ENCODE measurements at places on chromosomes 16 and 17.
A peak's percentile ranks its signal among the peaks of the same experiment; 100 is the strongest.

GRCh38 chr17:30396612-30397011, 17.9 kb downstream of the CPD start:
- DNase-seq, result no peak

DNA sequence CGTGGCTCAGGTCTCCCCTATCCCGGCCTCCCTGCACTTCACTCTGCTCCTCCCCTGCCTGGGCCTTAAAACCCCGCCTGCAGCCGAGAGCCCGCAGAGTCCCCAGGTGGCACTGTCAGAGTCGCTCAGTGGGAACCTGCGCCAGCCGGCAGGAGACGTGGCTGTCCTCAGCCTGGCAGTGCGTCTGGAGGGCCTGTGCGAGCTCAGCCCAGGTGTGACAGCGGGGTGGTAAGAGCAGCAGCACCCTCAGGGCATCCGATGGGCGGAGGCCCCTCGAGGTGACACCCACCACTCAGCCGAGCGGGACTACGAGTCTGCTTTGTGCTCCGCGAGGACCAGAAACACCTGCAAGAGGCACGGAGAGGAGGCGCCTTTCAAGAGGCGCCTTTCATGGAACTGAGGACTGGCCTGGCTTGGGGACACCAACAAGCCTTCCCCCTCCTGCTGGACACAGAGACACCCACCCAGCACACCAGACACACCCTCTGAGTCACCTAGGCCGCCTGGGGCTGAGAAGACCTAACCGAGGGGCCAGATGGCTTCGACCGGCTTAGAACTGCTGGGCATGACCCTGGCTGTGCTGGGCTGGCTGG, at the start of gene CLDN9:
TSS of gene CLDN9 (plus strand) at position 96 of the 593 bp plus-strand sequence. CDS start at position 536, 440 bp downstream.
- no peak for DNase-seq

GRCh38 chr17:21425736-21426135, 49.6 kb downstream of the KCNJ12 start:
- no peak for DNase-seq

DNA sequence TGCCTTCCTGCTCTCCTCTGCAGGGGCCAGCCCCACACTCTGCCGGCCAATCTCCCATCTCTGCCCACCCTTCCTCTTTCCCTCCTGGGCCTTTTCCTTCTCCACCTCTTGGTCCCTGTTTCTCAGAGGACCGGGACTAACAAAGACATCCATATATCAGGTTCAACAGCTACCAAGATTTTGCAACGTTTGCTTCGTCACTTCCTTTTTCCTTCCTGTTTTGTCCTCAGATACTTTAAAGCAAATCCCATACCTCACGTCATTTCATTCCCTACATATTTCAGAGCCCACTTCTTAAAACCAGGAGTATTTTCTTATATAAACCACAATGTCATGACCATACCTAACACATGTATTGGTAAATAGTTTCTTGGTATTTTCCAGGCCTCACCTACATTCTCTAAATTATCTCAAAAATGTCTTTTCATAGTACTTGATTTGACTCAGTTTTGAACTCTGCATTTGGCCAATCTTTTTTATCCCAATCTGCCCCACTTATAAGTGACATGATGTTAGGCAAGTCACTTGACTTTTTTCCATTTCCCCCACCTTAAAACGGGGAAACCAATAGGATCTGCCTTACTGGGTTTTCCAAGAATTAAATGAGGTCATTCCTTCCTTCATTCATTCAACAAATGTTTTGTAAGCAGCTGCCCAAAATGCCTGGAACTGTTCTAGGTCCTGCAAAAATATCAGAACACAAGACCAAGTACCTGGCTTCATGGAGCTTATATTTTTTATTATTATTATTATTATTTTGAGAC, 7.2 kb upstream of the USP10 start:
- no peak for DNase-seq

GRCh38 chr17:8904201-8904600, 36.7 kb upstream of the PIK3R6 start:
- DNase-seq, result no peak

DNA sequence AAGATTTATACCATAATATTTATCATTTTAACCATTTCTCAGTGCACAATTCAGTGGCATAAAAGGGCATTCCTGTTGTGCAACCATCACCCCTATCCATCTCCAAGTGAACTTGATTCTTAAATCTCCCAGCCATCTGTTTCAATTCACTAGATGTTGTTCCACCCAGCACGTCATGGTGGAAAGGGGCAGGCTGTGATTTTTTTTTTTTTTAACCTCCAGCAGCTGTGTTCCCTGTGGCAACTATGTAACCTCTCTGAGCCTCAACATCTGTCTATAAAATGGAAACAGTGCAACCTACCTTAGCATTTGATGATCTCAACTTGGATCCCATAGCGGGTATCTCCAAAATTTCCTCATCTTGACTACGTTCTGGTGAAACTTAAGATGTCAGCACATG, 604.5 kb downstream of the WWOX start:
- no peak for DNase-seq

GRCh38 chr17:33142705-33143299, 150.3 kb downstream of the ASIC2 start:
- peak; percentile 78 for DNase-seq

DNA sequence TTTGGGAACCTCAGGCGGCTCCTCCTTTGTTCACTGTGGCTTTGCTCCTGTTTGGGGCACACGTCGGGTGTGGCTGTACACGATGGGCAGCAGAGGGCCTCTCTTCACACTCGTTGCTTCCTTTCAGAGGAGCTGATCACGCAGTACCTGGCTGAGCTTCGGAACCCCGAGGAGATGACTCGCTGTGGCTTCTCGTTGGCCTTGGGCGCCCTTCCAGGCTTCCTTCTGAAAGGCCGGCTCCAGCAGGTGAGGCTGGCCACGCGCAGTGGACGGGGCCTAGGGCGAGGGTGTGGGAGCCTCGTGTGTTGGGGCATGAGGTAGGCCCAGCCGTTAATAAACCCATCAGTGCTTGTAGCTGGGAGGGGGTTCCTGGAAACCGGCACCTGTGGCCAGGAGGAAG, 85.0 kb upstream of the ZNF750 start:
- no peak for DNase-seq

DNA sequence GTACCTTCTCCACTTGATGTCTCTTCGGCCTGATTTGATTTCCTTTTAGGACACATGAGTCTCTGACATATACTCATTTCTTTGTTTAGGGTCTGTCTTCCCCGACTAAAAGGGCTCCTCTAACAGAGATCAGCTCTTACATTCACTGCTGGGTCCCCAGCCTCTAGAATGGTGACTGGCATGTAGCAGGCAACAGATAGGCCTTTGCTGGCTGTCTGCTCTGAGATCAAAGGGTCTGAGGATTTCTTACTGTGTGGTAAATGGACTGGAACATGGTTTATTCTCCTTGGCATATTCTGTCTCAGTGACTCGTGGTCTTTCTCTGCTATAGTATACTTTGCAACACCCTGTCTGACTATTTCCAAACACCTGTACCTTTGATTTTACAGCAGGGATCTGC, 16.7 kb downstream of the DNAAF1 start:
- DNase-seq, result no peak

GRCh38 chr16:50879873-50880695, 138.2 kb downstream of the CYLD start:
- no peak for DNase-seq

- DNase-seq, result peak; percentile 36
Observed at GRCh38 chr17:27456681-27457359, 572 bp downstream of the KSR1 start.

- peak; percentile 18 for DNase-seq
Observed at GRCh38 chr16:23712976-23713375, at the start of gene ERN2. TSS of gene ERN2 (minus strand) at chr16:23713222. CDS start at chr16:23713187, 35 bp downstream.

DNA sequence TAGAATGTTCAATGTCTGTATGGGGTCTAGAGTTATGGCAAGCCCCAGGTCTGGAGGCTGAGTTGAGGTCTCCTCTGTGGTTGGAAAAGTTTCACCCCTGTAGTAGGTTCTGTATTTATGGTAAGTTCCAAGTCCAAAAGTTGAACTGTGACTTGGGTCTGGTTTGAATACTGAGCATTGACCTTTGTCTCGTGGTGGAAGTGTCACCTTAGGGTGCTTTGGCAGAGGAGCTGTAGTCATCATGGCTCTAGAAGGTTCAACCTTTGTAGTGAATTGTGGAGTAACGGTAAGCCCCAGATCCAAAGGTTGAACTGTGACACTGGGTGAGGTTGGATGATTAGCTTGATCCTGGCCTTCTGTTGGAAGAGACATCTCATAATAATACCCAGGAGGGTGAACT, 17.6 kb downstream of the RDM1 start:
- DNase-seq, result no peak

- no peak for DNase-seq
Observed at GRCh38 chr17:82670661-82671450, 22.6 kb upstream of the WDR45B start.

GRCh38 chr17:68834328-68834836, 120.8 kb downstream of the ABCA8 start:
- no peak for DNase-seq

Data from hematopoietic multipotent progenitor cell treated with erythropoietin and hydrocortisone succinate and interleukin-3 and kit ligand, for 6 days (in vitro differentiated cells).